Body of pancreas (tissue), 4 donors: ENCODE measurements at places on chromosomes 6 and 20. TPM values are rescaled to one million over a fixed set of nuclear protein-coding genes. Genes with fewer than 3 reads are reported as not detected.

GRCh38 chr20:54038961-54039360, 31.4 kb downstream of the BCAS1 start:
- H3K27ac ChIP-seq = no peak overlapping the region
- H3K4me1 ChIP-seq = no peaks in the 10 kb centered on the region
- H3K27me3 ChIP-seq = no peaks in the 10 kb centered on the region
- H3K36me3 ChIP-seq = no peaks in the 10 kb centered on the region
- no peak for DNase-seq
- H3K4me3 ChIP-seq = no peak overlapping the region

DNA sequence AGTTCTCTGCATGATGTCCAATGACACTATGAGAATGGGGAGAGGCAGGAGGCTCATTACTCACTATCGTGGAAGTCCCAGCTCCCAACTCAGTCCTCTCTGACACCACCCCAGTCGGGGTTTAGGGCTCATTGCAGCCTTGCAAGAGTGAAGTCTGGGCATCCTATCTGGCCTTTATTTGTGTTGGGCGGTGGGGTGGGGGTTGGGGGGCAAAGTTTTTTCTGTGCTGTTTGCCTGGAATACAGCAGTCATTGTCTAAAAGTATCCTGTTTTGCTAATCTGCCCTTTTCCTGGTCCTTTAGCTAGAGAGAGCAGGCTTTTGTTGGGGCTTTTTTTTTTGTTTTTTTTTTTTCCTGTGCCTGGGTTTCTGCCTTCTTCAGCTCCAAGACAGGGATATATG, 174.2 kb downstream of the MYLK4 start:
- no peaks in the 10 kb centered on the region for H3K4me1 ChIP-seq
- H3K27ac ChIP-seq = no peak overlapping the region
- DNase-seq = no peak
- no peaks in the 10 kb centered on the region for H3K27me3 ChIP-seq

GRCh38 chr6:134481966-134482365, 164.1 kb upstream of the SGK1 start:
- no peak overlapping the region for H3K4me3 ChIP-seq
- H3K4me1 ChIP-seq = peaks cover 37% of the 10 kb centered on the region

GRCh38 chr6:7438011-7438410, 48.4 kb downstream of the RIOK1 start:
- no peak for DNase-seq
- no peak overlapping the region for H3K27ac ChIP-seq
- H3K36me3 ChIP-seq = no peaks in the 10 kb centered on the region
- H3K4me3 ChIP-seq = no peak overlapping the region

DNA sequence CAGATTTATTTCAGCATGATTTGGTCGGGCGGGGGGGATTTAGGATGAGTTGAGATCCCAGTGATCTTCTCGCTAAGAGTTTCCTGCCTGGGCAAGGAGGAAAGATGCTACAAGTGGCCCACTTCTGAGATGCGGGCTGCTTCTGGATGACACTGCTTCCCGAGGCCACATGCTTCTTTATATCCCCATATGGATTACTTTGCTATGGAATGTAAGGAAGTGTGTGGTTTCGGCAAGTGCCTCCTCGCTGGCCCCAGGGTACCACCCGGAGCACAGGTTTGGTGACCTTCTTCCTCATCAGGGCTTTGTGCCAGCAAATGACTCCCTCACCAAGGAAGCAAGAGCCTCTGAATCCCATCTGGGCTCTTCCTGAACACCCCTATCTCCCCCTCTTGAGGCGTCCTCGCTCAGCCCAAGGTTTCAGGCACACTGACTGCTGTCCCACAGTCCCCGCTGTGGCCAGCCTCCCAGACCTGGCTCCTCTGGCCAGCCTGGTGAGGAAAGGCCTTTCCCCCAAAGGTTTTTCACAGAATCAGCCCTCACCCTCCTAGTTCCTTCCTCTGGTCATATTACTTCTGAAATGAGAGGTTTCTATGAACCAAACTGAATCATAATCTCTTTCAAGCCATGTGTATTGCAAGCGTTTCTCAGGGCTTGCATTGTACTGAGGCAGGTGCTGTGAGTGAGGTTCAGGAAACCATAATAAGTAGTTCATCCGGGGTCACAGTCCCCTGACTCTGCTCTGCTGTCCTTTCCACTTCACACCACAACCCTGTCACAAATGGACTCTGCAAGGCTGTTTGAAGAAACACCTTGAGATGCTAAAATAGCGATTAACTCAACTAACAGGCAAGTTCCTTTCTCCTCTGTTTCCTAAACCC, 41.7 kb upstream of the IL17A start:
- H3K27ac ChIP-seq = no peak overlapping the region
- peaks cover 10% of the 10 kb centered on the region for H3K4me1 ChIP-seq
- no peaks in the 10 kb centered on the region for H3K27me3 ChIP-seq
- DNase-seq = no peak
- no peaks in the 10 kb centered on the region for H3K36me3 ChIP-seq

GRCh38 chr20:36407199-36407733, 101.1 kb downstream of the DLGAP4 start:
- H3K36me3 ChIP-seq = no peaks in the 10 kb centered on the region
- H3K27ac ChIP-seq = no peak overlapping the region
- no peak for DNase-seq
- H3K4me1 ChIP-seq = no peaks in the 10 kb centered on the region
- H3K27me3 ChIP-seq = no peaks in the 10 kb centered on the region
- no peak overlapping the region for H3K4me3 ChIP-seq

DNA sequence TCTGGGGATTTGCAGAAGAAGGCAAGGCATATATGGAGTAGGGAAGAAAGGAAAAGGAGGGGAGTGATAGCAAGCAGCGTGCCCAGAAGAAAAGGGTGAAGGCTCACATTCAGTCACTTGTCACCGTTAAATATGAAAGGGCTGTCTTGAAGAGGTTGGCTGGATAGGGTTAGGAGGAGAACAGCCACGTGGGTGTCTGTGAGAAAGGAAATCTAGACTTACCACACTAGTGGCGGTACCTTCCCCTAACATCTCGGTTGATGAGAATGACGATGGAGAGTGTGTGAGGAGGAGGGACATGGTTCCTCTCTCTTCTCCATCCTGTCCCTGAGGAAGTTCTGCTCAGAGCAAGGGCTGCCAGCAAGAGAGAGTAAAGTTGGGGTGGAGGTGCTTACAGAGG, 74.3 kb upstream of the CCN6 start:
- H3K27me3 ChIP-seq = no peaks in the 10 kb centered on the region
- no peak overlapping the region for H3K27ac ChIP-seq
- H3K4me1 ChIP-seq = no peaks in the 10 kb centered on the region
- DNase-seq = no peak

DNA sequence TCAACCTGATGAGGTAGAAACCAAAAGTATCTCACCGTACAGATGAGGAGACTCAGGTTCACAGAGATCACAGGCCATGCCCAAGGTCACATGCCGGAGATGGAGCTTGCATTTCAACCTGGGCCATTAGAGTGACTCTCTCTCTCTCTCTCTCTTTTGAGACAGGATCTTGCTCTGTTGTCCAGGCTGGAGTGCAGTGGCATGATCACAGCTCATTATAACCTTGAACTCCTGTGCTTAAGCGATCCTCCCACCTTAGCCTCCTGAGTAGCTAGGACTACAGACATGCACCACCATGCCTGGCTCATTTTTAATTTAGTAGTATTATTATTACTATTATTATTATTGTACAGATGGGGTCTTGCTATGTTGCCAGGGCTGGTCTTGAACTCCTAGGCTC, 2.8 kb upstream of the CSNK2A1 start:
- H3K27me3 ChIP-seq = no peaks in the 10 kb centered on the region
- H3K4me1 ChIP-seq = peaks cover 20% of the 10 kb centered on the region
- H3K27ac ChIP-seq = no peak overlapping the region
- no peak for DNase-seq

- no peak within 1 kb of the TSS for H3K27ac ChIP-seq
- no peaks in the 10 kb centered on the region for H3K27me3 ChIP-seq
- H3K4me3 ChIP-seq = no peak within 1 kb of the TSS
- no peaks in the 10 kb centered on the region for H3K36me3 ChIP-seq
- DNase-seq = no peak
These were observed at the start of gene ZFP57 for GRCh38 chr6:29680904-29681303. Gene ZFP57, minus strand, starts transcription at chr6:29681152. Its CDS starts 4,149 bp downstream, at chr6:29677003.

GRCh38 chr6:139753198-139753861, 378.9 kb upstream of the CITED2 start:
- H3K4me3 ChIP-seq = no peak overlapping the region
- no peaks in the 10 kb centered on the region for H3K36me3 ChIP-seq
- H3K27ac ChIP-seq = no peak overlapping the region
- no peak for DNase-seq

- H3K27me3 ChIP-seq = no peaks in the 10 kb centered on the region
- H3K36me3 ChIP-seq = no peaks in the 10 kb centered on the region
These were observed 95.8 kb downstream of the BANF2 start for GRCh38 chr20:17795501-17796071.

DNA sequence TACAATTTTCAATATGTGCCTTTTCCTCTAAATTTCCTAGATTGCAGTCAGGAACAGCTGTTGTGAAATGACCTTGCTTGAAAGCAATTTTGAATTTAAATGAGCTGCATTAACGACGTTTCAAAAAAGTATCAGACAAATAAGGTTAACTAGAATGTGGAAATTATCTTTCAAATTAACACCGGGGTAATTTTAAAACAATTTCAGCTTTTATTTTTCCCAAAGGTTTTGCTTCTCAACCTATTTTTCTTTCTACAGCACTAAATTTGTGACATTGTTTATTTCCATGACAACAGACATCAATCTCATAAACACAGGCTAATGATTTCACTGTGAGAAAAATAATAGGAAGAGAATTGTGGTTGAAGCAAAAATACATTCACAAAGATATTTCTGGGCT, 38.5 kb downstream of the COL12A1 start:
- no peak overlapping the region for H3K4me3 ChIP-seq
- H3K36me3 ChIP-seq = no peaks in the 10 kb centered on the region
- no peak for DNase-seq
- H3K27me3 ChIP-seq = no peaks in the 10 kb centered on the region
- H3K27ac ChIP-seq = no peak overlapping the region

DNA sequence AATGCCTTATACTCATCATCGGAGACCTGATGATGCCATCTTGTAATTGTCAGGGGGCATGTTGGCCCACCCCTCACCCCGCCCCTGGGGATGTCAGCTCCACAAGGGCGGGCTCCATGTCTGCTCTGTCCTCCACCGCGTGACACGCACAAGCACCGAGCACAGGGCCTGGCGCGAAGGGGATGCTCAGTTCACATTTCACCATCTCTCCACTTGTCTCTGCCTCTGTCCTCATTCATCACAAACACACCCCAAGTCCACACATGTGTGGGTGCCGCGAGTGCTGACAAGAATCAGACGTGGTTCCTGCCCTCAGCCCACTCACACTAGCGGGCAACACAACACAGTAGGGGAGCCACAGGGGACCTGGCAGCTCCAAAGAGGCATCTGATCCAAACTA, 151.2 kb upstream of the PTPN1 start:
- no peaks in the 10 kb centered on the region for H3K36me3 ChIP-seq
- no peak overlapping the region for H3K4me3 ChIP-seq
- no peak for DNase-seq
- H3K4me1 ChIP-seq = peaks cover 6% of the 10 kb centered on the region
- H3K27me3 ChIP-seq = no peaks in the 10 kb centered on the region
- no peak overlapping the region for H3K27ac ChIP-seq

- H3K27ac ChIP-seq = no peak overlapping the region
- no peak for DNase-seq
- no peaks in the 10 kb centered on the region for H3K27me3 ChIP-seq
- H3K4me3 ChIP-seq = no peak overlapping the region
- peaks cover 6% of the 10 kb centered on the region for H3K4me1 ChIP-seq
- H3K36me3 ChIP-seq = no peaks in the 10 kb centered on the region
These were observed 23.9 kb downstream of the SUMO4 start for GRCh38 chr6:149423964-149424440.

The C6orf120 gene
- total RNA-seq = 21.3 TPM

The RCAN2 gene
- 5.3 TPM for total RNA-seq

The SPINT4 gene
- not detected for total RNA-seq

The NRSN1 gene
- total RNA-seq = not detected

The C2 gene
- total RNA-seq = 1.3 TPM

The L3MBTL3 gene
- total RNA-seq = 12.5 TPM

The C6orf52 gene
- total RNA-seq = not detected
